M059J (cell line): ENCODE measurements at places on chromosomes 3 and 15. TPM values are rescaled to one million over a fixed set of nuclear protein-coding genes. Genes with fewer than 3 reads are reported as not detected.

The TMEM42 gene
- 9.4 and 10.6 TPM in 2 replicates for total RNA-seq

The KCNMB3 gene
- total RNA-seq, result 0.52 and 1.1 TPM in 2 replicates

The NDN gene
- total RNA-seq, result not detected in 2 replicates

The ALG3 gene
- total RNA-seq, result 127 and 132 TPM in 2 replicates

The PYGO1 gene
- 4.8 and 5.4 TPM in 2 replicates for total RNA-seq

The PPP1R14D gene
- not detected in 2 replicates for total RNA-seq

The TEX55 gene
- not detected in 2 replicates for total RNA-seq

The SLC2A2 gene
- 0.12 and 0.32 TPM in 2 replicates for total RNA-seq

The CAMKV gene
- total RNA-seq, result 0.12 and 0.27 TPM in 2 replicates

DNA sequence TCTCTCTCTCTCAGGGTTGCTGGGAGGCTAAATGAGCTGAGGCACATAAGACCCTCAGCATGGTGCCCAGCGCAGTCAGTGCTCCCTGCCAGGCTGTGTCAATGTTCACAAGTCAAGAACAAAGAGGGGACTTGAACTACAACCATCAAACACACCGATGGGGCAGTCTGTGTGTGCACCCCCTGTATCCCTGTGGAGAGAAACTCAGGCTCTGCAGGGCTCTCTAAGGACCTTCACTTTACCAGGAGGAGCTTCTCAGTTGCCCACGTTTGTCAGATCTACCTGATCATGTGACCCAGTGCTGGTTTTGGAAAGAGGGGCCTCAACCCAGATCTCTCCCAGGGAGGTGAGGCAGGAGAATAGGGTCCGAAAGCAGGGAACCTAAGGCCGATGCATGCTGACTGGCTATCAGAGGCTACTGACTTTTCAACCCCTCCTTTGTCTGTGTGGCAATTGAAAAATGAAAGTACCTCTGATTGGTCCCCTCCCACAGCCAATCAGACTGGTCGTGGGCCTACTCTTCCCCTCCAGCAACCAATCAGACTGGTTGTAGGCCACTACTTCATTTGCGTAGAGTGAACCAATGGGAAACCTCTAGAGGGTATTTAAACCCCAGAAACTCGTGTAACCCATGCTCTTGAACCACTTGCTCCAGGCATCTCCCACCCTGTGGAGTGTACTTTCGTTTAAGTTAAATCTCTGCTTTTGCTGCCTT is 34.0 kb downstream of the RHCG start:
- DNase-seq, result peak; percentile 76

DNA sequence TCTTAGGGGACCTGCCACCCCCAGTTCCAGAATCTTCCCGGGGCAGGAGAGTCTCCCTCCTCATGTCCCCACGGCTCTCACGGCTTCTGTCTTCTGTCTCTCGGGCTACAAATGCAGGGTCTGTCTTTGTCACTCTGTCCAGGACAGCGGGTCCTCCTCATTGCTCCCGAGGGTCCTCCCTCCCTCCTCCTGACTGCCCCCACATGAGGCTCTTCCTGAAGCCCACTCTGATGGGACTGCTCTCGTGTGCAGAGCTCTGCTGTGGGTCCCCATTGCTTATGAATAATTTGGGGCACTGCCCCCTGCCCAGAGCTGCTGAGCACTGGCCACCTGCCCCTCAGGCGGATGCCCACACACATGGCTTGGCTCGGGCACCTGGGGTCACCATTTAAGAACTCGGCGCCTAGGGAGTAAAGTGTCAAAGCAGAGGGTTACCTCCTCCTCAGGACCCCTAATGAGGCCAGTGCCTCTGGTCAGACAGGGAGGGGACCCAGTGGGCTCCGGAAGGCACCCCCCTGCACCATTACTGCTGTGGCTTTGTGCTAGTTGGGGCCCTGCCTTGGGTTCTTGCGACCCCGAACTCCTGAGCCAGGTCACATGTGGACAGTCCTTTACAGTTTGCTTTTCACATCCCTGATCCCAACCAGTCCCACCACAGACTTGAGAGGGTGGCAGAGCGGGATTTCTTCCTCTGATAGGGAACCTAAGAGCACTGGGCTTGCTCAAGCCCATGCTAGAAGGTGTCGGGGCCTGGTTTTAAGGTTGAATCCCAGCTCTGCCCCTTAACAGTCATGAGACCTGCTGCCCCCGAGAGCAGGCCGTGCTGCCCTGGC is 22.1 kb downstream of the HDAC11 start:
- DNase-seq, result no peak

- DNase-seq, result no peak
Measured at GRCh38 chr15:59688423-59688781, 718 bp downstream of the BNIP2 start.

GRCh38 chr15:63905558-63906265 is 72.0 kb upstream of the HERC1 start:
- DNase-seq, result no peak

DNA sequence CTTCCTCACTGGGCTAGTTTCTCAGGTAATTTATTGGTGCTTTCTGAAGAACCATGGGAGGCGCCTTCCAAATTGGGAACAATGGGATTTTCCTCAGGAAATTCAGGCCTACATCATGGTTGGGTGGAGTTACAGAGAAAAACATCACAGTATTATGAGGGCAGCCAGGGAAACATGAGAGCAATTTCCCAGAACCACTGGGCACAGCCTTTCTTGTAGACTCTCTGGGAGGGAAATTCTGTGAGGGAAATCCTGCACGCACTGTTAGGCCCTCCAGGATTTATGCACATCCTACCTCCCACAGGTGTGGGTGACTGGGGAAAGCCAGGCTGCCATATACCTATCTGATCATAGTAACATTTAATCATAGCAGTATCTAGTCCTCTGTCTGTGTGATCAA is 13.2 kb downstream of the POPDC2 start:
- no peak for DNase-seq

GRCh38 chr15:79053894-79054293 is 36.7 kb downstream of the RASGRF1 start:
- no peak for DNase-seq

DNA sequence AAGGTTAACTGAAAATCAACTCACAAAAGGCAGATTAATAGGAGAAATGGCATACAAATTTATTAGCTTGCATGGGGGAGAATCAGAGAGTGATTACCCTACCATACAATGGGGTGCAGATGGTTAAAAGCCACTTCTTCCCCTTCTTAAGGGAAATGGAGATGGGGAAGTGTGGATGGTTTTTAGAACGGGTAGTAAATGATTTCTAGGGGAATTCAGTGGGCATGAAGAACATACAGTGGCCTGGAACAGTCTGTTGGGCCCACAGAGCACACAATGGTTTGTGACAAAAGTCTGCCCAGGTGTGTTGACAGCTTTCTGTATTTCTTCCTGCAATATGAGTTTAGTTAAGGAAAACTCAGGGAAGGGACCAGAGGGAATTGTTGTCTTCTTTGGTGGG is 61.0 kb downstream of the C3orf80 start:
- DNase-seq, result no peak

DNA sequence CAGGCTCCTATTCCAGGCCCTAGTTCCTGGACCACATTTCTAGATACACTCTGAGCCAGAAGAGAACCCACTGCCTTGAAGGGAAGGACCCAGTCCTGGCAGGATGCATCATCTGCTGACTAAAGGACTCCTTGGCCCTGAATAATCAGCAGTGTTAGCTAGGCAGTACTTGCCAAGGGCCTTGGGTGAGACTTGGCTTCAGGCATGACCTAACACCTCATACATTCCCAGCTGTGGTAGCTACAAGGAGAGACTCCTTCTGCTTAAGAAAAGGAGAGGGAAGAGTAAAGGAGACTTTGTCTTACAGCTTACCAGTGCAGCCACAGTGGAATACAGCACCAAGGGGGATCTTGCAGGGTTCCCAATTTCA is 26.4 kb downstream of the PEAK1 start:
- DNase-seq, result peak; percentile 40

GRCh38 chr15:25641361-25641760 is 202.5 kb upstream of the UBE3A start:
- no peak for DNase-seq

DNA sequence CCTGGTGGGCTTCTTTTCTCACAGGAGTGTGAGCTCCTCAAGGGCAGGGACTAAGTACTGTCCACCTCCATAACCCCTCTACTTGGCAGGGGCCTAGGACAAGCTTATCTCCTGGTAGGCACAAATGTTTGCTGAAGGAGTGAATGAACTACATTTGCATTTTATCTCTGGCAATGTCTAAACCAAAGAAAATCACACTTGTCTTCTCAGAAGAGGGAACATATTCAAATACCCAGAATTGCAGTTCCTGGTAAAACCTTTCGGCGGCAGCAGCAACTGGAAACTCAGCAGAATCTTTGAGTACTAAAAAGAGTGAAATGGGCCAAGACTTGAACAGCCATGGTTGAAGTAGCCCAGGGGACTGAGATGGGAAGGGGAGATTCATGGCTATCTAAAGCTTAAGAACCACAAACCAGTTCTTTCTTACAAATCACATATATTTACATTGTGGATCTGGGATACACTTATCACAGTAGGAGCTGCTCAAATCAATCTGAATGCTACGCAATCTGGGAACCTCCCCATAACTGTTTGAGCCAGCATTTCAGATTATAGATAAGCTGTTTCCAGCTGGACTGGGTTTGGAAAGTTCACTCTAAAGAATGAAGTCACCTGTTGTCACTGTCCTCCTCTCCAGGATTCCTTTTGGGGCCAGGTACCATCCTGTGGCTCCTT is 18.7 kb upstream of the PTPN9 start:
- no peak for DNase-seq

DNA sequence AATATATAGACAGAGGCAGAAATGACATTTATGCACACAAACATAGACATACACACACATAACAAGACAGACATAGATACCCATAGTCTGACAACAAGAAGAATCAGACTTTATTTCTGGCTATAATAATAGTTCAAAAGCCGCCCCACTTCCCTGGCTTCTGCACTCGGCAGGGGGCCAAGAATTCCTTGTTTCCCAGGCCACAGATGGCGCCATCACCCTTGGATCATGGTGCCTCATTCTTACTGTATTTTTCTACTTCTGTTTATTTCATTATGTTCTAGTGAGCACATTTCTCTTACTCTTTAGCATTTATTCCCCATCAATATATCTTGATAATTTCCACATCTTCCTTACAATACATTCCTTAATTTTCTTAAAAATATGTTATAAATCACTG is 387.5 kb downstream of the NLGN1 start:
- DNase-seq, result peak; percentile 35

DNA sequence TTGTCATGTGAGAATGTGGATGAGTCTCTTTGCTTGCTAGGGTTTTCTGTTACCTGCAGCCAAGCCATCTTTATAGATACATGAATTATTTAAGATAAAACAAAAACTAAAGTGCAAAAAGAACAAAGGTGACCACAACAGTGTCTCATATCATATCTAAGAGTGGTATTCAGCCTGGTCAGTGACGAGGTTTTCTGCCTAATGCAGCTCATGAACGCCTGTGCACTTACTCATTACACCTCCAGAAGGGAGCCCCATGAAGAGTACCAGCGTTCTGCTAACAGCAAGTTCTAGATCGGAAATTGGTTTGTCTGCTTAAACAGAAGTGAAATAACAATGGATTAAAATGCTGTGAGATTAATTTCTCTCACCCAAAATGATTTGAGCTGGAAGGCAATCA is 19.2 kb downstream of the PXYLP1 start:
- peak; percentile 41 for DNase-seq

DNA sequence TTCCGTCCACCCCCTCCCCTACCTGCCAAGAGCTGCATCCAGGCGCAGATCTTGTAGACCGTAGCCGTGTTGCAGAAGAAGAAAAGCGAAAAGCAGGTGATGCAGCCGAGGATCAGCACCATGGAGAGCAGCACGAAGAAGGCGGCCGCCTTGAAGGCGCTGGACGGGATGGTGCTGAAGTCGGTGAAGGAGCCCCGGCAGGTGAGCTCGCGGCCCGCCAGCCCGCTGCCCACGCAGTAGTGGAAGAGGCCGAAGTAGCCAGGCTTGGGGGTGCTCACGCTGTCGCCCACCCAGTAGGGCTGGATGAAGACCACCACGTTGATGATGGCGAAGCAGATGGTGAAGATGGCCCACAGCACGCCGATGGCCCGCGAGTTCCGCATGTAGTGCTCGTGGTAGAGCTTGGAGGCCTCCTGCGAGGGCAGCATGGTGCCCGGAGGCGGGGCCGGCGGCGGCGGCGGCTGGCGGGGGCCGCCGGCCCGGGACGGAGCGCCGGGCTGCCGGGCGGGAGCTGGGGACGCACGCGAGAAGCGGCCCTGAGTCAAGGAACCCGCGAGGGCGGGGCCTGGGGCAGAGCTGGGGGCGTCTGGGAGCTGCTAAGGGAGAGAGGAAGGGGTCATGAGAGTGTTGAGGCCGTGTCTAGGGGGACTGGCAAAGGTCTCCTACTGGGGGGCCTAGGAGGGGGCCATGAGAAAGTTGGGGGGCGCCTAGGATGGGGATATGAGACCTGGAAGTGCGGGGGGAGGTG is 1.2 kb downstream of the LHFPL4 start:
- no peak for DNase-seq

GRCh38 chr3:72186400-72186855 is 401.5 kb upstream of the PROK2 start:
- peak; percentile 50 for DNase-seq

GRCh38 chr3:8662594-8662993 is 18.0 kb upstream of the SSUH2 start:
- DNase-seq, result no peak

DNA sequence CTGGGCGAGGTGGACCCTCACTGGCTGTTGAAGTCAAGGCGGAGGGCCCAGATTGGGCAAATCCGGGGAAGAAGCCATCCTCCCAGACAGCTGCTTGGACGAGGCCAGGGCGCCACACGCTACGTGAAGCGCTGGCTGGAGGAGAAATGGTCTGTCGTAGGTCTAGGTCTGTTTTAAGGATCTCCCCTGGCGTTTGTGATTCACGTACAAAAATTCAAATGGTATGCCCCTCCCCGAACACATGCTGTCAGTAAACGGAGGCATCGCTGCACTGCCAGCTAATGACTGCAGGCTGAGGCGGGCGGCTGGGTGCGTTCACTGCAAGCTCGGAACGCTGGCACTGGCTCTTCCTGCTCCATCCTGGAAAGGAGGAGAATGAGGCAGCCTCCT is 69.9 kb downstream of the EPHB3 start:
- no peak for DNase-seq

- DNase-seq, result no peak
Measured at GRCh38 chr3:83002869-83003445, 1241.5 kb upstream of the GBE1 start.

- DNase-seq, result no peak
Measured at GRCh38 chr3:28595372-28595771, 246.7 kb upstream of the AZI2 start.

DNA sequence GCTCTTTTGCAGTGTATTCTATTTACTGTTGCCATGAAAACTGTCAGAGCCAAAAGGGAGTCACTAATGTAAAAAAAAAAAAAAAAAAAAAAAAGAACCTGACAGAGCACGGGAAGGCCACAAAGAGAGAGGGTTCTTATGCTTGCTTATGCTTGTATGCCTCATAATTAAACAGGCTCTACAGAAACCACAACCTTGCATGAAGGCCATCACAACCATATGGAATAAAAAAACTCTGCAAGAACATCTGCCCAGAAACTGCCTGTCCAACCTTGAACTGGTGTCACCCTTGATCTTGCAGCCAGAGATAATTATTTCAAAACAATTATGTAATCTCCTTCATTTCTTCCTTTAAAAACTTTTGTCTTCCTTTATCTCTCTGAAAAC is 50.1 kb downstream of the CFAP20DC start:
- peak; percentile 14 for DNase-seq

GRCh38 chr15:74793135-74794028 is 11.5 kb downstream of the CSK start:
- DNase-seq, result no peak
